ENCODE measurements at places on chromosomes 13 and 19.

- DNase-seq, result no peak
Observed at GRCh38 chr19:35297515-35297848, 5.5 kb downstream of the MAG start.

DNA sequence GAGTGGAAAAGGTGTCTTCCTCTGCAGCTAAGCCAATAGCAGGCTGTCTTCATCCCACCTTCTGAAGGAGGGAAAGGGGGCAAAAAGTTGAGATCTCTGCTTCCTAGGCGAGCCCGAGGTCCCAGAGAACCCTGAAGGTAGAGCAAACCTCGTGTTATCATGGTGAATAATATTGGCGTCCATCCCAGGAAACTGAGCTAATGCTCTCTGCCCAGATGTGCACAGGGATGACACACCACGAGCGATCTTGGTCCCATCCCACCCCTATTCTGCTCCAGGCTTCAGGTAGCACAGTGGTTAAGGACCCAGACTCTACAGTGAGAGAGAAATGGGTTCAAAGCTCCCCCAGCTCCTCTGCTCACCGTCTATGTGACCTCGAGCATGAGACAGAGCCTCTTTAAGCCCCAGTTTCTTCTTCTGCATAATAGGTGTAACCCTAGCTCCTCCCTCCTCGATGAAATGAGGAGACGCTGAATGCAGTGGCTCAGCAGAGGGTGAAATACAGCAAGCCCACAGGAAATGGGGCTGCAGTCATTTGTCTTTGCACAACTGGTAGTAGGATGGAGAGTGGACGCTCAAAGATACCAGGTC is 9.9 kb upstream of the CEACAM20 start:
- no peak for DNase-seq

DNA sequence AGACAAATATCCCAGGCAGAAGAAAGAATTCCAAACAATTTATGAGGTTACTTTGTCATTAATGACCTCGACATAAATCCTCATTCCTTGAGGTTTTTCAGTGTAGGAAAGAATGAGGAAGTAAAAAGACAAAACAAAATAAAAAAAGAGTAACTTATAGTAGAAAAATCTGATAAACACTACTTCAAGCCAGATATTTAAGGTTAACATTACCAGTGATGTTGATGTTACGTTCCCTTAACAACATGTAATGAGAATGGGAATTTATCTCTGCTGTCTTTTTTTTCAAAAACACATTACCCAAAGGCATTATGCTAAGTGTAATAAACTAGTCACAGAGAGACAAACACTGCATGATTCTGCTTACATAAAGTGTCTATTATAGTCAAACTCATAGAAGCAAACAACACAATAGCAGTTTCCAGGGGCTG is 935.1 kb downstream of the SLITRK1 start:
- no peak for DNase-seq

GRCh38 chr13:71610876-71611275 is 256.1 kb downstream of the DACH1 start:
- no peak for DNase-seq

- no peak for DNase-seq
Observed at GRCh38 chr13:112903606-112904195, 65.3 kb upstream of the MCF2L start.

- DNase-seq, result no peak
Observed at GRCh38 chr13:104632736-104633135, 1566.5 kb upstream of the SLC10A2 start.

GRCh38 chr13:72218966-72219365 is 352.0 kb upstream of the DACH1 start:
- no peak for DNase-seq

DNA sequence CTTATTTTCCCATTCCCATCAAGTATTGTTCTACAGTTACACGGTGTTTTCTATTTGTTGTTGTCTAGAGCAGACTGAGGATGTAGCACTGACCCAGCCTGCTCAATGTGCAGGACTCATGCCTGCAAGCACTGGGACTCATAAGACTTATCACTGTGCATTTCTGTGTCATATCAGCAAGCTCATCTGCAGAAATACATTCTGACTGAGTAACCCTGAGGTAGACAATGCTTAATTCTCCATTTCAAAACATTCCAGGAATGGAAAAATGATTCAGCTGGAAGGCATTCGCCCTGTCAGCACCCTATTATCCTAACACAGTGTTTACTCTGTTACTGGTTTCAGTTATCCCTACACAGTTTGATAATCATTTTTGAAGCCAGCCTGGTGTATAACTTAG is 2506.4 kb downstream of the PCDH9 start:
- no peak for DNase-seq

DNA sequence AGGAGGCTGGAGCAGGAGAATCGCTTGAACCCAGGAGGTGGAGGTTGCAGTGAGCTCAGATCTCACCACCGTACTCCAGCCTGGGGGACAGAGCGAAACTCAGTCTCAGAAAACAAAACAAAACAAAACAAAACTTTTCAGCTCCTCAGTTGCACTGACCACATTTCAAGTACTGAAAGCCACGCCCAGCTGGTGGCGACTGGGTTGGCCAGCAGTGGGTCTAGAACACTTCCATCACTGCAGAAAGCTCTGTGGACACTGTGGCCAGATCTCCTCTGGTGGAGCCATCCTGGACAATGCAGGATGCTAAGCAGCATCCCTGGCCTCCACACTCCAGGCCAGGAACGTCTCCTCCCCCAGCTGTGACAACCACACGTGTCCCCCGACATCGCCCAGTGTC is 21.1 kb downstream of the TLE2 start:
- no peak for DNase-seq

Measured in Right ventricle myocardium superior (tissue), 1 donor.